ENCODE measurements at places on chromosomes 6 and 20. TPM values are rescaled to one million over a fixed set of nuclear protein-coding genes. Genes with fewer than 3 reads are reported as not detected.

- no peak for DNase-seq
Observed at GRCh38 chr6:166499350-166500163, 86.9 kb downstream of the RAMACL start.

Gene FOXA2
- total RNA-seq, result 0.19 TPM

Gene C20orf144
- total RNA-seq, result not detected

DNA sequence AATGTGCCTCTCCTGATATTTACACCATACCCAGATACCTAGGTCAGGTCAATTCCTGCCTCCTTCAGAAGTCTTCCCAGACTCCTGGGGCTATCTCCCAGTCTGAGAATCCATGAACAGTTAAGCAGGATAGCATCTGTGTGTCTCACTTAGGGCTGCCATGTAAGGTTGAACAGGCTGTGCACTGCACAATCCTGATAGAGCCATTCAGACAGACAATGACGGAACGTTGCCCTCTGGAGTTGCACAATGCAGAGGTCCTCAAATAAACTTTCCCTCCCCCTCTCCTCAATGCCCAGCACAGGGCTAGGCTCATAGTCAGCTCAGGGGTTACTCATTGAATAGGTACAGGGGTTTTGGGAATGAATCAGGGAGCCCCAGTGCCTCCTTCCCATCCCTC is 89.7 kb downstream of the CD40 start:
- DNase-seq, result no peak

GRCh38 chr20:47189060-47189459 is 167.4 kb downstream of the ZMYND8 start:
- DNase-seq, result no peak

DNA sequence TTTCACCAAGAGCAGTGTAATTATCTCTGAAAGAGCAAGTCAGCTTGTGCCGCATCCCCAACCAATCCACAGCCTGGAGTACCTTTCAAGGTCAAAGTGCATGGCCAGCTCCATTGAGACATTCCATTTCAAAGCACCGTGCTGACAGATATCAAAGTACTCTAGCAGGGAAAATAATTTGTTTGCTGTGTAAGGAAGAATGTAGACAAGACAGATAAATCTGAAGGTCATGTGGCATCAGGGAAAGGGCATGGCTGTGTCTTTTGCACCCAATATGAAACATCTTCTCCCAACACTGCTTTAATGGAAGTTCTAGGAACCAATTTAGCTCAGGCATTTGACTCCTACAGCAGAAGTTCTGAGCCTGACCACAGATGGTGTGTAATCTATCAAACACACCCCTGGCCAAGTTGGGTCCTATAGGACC is 242.7 kb upstream of the TAB2 start:
- no peak for DNase-seq

Gene PEX3
- 11.4 TPM for total RNA-seq

DNA sequence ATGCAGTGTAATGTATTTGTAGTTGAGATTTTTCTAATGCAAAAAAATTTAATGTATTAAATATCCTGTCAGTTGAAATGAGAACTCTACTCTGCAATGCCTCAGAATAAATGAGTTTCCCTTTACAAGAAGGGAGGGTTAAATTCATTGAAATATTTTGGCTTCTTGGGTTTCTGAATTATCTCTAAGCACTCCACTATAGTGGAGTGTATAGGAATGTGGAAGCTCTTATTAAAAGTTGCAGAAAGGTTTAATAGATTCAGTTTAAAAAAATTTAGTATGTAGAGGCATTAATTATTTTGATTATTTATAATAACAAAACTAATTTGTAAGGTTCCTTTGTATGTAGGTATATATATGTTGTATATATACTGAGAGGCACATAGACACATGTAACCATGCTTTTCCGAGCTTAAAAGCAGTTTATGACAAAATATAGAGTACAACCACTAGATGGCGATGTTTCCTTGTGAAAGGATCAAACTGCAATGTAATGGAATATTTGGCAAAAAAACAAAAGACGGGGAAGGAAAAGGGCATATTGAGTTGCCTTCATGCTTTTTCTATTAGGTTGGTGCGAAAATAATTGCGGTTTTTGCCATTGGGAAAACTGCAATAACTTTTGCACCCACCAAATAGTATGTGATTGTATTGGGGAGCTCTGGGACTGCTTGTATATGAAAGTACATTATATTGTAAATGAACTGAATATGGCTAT is 144.2 kb downstream of the MYO6 start:
- DNase-seq, result no peak

DNA sequence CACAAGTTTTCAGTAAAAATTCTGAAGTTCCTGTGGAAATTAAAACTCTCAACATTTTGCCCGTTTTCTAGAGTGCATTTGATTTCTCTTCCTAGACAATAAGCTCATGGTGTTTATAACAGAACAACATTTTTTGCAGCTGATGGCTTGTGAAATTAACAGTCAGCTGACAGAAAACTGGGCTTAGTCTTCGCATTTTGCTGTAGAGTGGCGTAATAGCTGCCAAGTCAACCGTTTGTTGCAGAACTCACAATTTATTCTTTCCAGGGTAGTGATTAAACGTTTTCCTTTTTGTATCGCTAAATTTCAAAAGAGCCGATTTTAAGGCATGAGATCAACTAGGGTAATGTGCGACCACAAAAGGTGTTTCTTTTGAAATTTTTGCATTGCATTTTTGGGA is 1.4 kb downstream of the SPO11 start:
- no peak for DNase-seq

DNA sequence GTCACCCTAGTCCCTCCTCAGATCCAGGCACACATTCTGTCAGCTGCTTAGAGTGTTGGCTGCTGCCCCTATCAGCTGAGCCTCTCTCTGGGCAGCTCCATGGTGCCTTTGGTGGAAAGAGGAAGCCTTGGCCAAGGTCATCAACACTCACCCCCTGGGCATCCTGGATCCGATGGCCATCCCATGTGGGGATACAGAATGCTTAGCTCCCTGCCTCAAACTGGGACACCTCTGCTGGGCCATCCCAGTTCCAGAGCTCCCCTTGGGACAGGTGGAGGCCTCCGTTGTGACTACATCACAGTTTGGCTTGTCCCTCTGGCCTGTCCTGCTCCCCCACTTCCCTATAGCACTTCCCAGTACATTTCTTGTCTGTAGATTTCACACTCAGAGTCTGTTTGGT is 45.6 kb downstream of the TOX2 start:
- no peak for DNase-seq

GRCh38 chr6:160789263-160790027 is 87.4 kb downstream of the PLG start:
- no peak for DNase-seq

GRCh38 chr20:50194831-50195523 is 4.3 kb downstream of the CEBPB start:
- DNase-seq, result no peak

Gene TCF15
- total RNA-seq, result 13.2 TPM

Gene PLCG1
- 189 TPM for total RNA-seq

DNA sequence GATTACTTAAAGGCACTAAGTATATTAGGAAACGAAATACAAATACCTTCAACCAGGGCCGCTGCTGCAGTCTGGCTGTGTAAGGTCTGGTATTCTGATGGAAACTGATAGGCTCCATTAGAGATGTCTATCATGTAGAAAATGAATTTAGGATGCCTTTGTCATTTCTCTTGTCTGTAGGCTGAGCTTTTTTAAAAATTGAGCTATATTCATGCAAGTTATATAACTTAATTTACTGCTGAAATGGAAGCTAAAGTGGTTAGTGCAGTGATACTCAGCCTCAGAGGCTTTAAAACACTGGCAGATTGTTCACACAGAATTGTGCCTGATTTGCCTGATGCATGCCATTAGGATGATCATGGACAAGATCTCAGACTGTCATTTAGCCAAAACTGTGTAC is 286.2 kb upstream of the QKI start:
- DNase-seq, result no peak

DNA sequence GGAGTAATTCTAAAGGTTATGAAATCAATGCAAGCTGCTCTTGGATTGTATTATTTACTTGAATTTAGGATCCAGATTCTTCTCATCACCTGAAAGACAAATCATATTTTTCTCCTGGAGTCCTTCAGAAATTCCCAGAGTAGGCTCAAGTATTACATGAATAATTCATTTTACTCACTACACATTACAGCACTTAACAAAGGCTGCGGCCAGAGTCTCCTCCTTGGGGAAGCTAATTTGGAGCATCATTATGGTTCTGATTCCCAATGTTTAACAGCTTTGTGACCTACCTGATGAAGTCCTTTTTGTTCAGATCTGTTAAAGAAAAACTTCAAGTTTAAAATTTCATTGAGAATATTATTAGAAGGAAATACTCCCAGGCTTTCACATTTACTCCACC is 28.7 kb downstream of the GRIK2 start:
- no peak for DNase-seq

DNA sequence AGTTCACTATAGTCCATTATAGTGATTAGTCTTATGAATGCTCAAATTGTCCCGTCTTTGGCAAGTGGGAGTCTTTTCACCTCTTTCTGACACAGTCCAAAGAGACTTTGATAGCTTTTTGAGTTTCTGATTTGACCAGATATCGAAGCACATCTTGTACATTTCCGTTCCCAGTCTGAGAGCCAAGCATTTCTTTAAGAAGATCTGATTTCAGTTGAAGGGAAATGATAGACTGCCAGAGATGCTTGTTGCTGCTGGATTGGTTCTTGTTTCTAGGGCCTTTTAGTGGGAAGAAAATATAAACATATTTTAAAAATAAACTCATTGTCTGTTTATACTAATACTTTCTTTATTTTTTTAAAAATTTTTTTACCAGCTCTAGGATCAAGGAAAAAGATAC is 54.1 kb upstream of the IER3 start:
- no peak for DNase-seq

DNA sequence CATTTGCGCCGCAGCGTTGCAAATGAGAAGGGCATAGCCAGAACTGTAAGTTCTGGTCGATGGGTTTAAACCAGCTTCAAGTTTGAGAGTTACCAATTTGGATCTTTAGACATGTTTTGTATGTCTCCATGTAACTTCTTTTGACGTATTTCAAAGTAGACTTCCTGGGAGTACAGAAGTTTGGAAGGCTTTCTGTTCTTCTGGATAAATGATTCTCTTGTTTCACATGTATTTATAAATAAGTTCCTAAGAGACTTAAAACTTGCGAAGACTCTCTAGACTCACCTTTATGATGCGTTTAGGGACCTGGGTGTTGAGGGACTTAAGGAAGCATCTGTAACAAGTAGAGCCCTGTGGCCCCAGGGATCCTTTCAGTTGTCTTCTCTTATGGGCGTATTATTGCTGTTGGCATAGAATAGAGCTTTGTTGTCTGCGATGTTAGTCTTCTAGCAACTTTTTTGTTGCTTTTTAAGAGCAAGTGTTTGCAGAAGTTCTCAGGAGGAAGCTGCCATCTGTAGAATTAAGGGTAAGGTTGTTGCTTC is 1.3 kb downstream of the CDYL start:
- DNase-seq, result no peak

Gene ENPP1
- 21.7 TPM for total RNA-seq

GRCh38 chr6:38459291-38459690 is 180.4 kb downstream of the BTBD9 start:
- no peak for DNase-seq

Gene PBOV1
- not detected for total RNA-seq

DNA sequence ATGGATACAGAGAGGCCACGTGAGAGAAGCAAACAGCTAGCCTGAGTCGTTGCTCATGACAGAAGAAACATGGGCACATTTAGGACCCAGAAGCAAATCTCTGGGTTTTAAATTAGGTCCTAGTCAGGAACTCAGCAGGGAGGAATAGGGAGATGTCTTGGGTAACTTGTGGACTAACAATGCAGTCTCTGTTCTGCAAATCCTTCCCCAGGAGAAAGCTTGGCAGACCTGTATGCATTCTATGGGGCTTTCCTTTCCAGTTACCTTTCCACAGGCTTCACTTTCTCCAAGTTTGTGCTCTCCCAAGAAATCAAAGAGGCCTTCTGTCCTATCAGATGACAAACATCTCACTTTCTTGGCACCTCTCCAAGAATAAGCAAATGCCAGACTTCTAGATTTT is 47.2 kb upstream of the PLCB4 start:
- no peak for DNase-seq

GRCh38 chr6:57207872-57208271 is 14.2 kb downstream of the RAB23 start:
- no peak for DNase-seq

- DNase-seq, result no peak
Observed at GRCh38 chr6:28551891-28552666, 26.4 kb downstream of the GPX5 start.

GRCh38 chr20:35568645-35569044 is 26.8 kb downstream of the ERGIC3 start:
- no peak for DNase-seq

Gene THBS2
- total RNA-seq, result 111 TPM

DNA sequence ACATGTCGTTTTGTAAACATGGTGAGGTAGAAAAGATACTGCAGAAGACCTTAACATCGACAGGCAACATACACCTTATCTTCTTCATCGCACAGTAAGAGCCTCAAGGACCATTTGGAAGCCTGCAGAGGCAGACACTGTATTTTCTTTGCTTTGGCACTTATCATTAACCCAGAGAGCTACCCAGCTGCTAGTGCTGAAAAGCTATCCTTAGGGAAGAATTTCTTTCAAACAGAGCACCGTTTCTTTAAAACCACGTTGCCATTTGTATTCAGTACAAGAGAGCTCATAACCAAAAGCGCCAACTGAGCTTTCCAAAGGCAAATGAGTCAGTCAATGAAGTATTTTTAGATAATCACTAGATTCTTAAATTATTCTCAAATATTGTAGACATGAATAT is 306.6 kb downstream of the EPM2A start:
- DNase-seq, result no peak

DNA sequence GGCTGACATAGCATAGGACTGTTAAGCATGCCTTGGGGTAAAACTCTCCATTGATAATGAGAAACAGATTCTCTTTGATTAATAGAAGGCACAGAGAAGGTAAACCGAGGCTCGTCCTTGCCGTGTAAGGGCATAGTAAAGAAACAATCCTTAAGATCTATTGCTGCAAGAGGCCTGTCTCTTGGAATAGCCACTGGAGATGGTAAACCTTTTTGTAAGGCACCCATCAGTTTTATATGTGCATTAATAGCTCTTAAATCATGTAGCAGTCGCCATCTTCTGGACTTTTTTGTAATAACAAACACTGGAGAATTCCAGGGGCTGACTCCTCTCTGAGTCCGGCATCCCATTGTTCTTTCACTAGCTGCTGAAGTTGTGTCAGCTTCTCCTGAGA is 8.4 kb upstream of the ABHD12 start:
- no peak for DNase-seq

Gene MAP1LC3A
- total RNA-seq, result 50.1 TPM

Gene STX7
- total RNA-seq, result 36.1 TPM

- DNase-seq, result no peak
Observed at GRCh38 chr6:90573624-90574023, 13.2 kb downstream of the MAP3K7 start.

GRCh38 chr6:158544428-158544827 is 15.5 kb upstream of the TMEM181 start:
- no peak for DNase-seq

Gene C6orf163
- total RNA-seq, result 2.0 TPM

Measured in omental fat pad (tissue), 4 donors.